ENCODE measurements at places on chromosomes 4 and X. TPM values are rescaled to one million over a fixed set of nuclear protein-coding genes. Genes with fewer than 3 reads are reported as not detected.

ERVMER34-1 gene
- 2.5 TPM for total RNA-seq

OPRPN gene
- total RNA-seq, result not detected

FAAH2 gene
- 10.3 TPM for total RNA-seq

RRAGB gene
- 16.5 TPM for total RNA-seq

SYP gene
- total RNA-seq, result 2.7 TPM

NAT8L gene
- 0.83 TPM for total RNA-seq

AWAT2 gene
- total RNA-seq, result not detected

NRK gene
- not detected for total RNA-seq

GAGE12C gene
- total RNA-seq, result not detected

EPHA5 gene
- not detected for total RNA-seq

FGF5 gene
- total RNA-seq, result 0.50 TPM

ZNF81 gene
- 10.5 TPM for total RNA-seq

ESX1 gene
- total RNA-seq, result not detected

SULT1E1 gene
- total RNA-seq, result 2.4 TPM

DNA sequence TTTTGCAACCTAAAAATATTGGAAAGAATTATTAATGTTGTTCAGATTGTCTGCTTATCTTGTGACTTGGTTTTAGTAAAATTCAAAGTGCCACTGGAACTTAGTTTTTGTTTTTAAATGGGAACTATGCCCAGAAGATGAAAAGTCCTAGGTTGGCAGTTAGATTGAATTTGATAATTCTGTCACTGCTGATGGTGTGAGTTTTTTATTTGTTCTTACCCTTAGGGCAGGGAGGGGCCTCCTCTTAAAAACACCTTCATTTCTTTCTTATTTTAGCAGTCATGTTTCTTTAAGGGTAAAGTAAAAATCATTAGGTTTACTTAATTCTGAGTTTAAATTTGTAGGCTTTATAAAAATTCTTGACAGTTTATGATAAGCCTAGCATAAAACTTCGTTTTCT is 80.6 kb downstream of the AFF1 start:
- H3K4me1 ChIP-seq, result peaks cover 17% of the 10 kb centered on the region
- H3K27ac ChIP-seq, result peak overlapping the region; percentile 69
- H3K27me3 ChIP-seq, result no peaks in the 10 kb centered on the region
- no peak for DNase-seq

- H3K27ac ChIP-seq, result no peak overlapping the region
- no peaks in the 10 kb centered on the region for H3K36me3 ChIP-seq
- peaks cover 20% of the 10 kb centered on the region for H3K27me3 ChIP-seq
- no peak for DNase-seq
- H3K4me1 ChIP-seq, result peaks cover 11% of the 10 kb centered on the region
These were observed 32.1 kb downstream of the HTT-AS start for GRCh38 chr4:3042226-3042625.

DNA sequence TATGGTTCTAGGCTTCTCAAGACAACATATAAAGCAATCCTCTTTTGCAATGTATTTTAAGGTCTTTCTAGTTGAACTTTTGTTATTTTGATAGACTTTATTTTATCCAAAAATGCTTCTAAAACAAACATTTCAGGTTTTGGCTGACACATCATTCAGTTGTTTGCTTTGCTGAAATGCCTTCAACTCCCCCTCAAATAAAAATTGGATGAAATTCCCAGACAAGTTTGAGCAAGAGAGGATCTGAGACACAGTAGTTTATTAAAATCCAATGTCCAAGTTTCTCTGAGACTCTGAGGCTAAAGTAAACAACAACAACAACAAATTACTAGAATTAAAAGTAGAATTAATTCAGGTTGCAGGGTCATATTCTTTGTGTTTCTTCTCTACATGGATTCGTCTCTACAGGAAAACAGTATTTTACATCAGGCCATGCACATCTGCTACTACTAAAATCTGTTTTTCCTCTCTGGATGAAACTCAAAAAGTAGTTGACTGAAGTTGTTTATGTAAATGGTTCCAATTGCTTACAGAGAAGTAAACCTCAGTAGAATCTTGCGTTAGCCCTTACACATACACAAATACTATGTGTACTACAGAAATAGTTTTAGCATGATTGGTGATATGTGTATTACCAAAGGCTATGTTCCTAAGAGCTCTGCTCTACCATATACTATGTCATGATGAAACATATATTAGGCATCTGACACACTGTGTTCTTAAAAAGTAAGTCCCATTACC is 64.9 kb downstream of the PRSS12 start:
- no peak overlapping the region for H3K4me3 ChIP-seq
- DNase-seq, result no peak
- H3K36me3 ChIP-seq, result peaks cover 15% of the 10 kb centered on the region
- H3K4me1 ChIP-seq, result peaks cover 21% of the 10 kb centered on the region
- no peaks in the 10 kb centered on the region for H3K27me3 ChIP-seq
- H3K27ac ChIP-seq, result no peak overlapping the region

- peaks cover 10% of the 10 kb centered on the region for H3K36me3 ChIP-seq
- no peak overlapping the region for H3K4me3 ChIP-seq
- no peak overlapping the region for H3K27ac ChIP-seq
- H3K27me3 ChIP-seq, result no peaks in the 10 kb centered on the region
These were observed 8.9 kb upstream of the PHKA2 start for GRCh38 chrX:18992829-18993228.

DNA sequence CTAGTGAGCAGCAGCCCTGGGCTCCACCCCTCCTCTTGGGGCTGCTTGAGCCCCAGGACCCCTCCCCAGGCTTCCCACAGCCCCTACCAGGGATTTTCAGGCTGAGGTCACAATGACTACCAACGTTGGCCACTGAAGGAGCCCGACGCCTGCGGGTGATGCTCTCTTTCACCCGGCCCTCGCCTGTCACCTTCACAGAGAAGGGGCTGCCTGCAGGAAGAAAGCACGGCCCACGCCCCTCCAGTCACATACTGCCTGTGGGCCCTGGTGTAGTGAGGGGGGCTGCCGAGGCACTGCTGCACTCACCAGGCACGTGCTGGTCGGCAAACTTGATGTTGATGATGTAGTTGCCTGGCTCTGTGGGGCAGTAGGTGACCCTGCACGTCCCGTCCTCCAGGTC is 22.0 kb downstream of the FLNA start:
- H3K27ac ChIP-seq, result no peak overlapping the region
- H3K27me3 ChIP-seq, result no peaks in the 10 kb centered on the region
- peaks cover 1% of the 10 kb centered on the region for H3K4me1 ChIP-seq
- H3K4me3 ChIP-seq, result no peak overlapping the region
- DNase-seq, result no peak

DNA sequence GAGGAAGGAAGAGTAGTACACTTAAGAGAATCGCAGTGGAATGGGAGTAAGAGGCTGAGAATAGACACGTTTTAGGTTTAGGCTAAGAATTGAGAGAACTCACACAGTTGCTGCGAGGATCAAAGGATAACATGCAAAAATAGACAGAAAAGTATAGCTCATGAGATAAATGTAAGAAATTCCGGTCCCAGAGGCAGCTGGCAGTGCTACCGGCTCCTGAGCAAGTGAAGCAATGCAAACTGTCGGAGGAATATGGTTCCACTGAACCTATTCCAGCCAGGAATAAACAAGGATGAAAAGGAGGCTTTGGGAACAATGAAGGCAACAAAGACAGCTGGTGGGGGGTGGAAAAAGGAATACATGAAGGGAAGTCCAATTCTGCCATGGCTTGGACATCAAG is 191.8 kb downstream of the QDPR start:
- DNase-seq, result no peak
- H3K36me3 ChIP-seq, result no peaks in the 10 kb centered on the region
- no peak overlapping the region for H3K27ac ChIP-seq
- no peaks in the 10 kb centered on the region for H3K4me1 ChIP-seq

GRCh38 chr4:4810092-4810774 is 49.2 kb upstream of the MSX1 start:
- no peak overlapping the region for H3K4me3 ChIP-seq
- no peak for DNase-seq
- H3K4me1 ChIP-seq, result no peaks in the 10 kb centered on the region
- no peak overlapping the region for H3K27ac ChIP-seq
- no peaks in the 10 kb centered on the region for H3K27me3 ChIP-seq

DNA sequence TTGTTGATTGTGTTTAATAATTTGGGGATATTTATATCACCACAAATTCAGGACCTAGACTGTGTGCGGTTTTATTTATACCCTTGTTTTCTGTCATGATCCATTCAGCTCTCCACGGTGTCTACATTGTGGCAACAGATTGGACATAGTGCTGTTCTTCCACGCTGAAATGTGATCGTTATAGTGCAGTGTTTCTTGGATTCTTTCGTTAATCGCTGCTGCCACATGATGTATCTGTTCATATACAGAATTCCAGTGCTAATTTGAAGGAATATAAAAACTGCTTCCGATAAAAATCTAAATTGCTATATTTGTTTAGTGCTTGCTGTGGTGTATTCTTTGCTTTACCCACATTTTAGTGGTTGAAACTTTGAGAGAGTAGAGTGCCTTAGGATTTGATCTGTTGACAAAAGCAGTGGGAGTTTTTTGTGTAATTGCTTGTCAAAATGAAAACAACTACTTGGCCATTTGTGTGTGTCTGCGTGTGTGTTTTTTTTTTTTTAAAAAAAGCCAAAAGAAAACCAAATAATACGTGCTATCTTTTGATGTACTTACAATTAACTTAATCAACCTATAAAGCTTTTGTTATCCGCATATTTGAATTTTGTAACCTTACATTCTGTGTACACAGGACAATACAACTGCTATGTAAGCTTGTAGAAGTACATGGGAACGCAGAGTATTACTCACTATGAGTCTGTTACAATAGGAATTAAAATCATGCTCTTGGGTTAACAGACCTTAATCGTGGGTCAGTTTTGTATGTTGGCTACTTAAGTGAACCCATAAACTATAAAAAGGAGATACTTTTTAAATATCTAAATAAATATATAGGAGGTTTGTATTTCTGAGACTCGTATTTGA is 353.3 kb downstream of the ARHGAP24 start:
- DNase-seq, result no peak
- peaks cover 46% of the 10 kb centered on the region for H3K4me1 ChIP-seq
- H3K27me3 ChIP-seq, result no peaks in the 10 kb centered on the region
- H3K4me3 ChIP-seq, result peak overlapping the region; percentile 76
- peaks cover 15% of the 10 kb centered on the region for H3K36me3 ChIP-seq

- no peak overlapping the region for H3K27ac ChIP-seq
- H3K4me3 ChIP-seq, result no peak overlapping the region
- no peaks in the 10 kb centered on the region for H3K27me3 ChIP-seq
- DNase-seq, result no peak
These were observed 183.8 kb downstream of the PTTG2 start for GRCh38 chr4:38144031-38144430.

DNA sequence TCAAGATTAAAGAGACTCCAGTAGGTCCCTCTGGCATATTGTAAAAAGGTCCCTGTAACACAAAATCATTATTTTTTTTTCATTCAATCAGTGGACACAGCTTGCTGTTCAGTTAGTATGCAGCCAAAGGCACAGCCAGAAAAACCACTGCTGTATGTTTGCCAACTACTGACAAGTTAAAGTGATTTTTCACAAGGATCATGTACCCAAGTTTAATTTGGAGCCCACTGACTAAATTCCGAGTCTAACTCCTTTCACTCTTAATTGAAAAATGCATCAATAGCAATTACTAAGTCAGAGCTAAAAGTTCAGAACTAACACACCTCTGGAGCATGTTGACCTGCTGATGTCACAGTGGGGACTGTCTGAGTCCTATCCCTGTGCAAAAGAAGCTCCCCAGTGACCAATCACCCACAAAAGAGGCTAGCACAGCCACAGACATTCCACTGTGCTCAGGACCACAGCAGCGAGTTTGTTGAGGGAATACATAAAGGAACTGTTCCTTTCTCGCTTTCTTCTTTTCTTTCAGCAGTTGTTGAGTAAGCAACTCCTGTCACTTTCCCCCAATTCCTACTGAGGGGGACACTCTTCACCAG is 60.4 kb downstream of the STX18 start:
- no peaks in the 10 kb centered on the region for H3K27me3 ChIP-seq
- H3K4me1 ChIP-seq, result peaks cover 42% of the 10 kb centered on the region
- DNase-seq, result no peak
- no peaks in the 10 kb centered on the region for H3K36me3 ChIP-seq

DNA sequence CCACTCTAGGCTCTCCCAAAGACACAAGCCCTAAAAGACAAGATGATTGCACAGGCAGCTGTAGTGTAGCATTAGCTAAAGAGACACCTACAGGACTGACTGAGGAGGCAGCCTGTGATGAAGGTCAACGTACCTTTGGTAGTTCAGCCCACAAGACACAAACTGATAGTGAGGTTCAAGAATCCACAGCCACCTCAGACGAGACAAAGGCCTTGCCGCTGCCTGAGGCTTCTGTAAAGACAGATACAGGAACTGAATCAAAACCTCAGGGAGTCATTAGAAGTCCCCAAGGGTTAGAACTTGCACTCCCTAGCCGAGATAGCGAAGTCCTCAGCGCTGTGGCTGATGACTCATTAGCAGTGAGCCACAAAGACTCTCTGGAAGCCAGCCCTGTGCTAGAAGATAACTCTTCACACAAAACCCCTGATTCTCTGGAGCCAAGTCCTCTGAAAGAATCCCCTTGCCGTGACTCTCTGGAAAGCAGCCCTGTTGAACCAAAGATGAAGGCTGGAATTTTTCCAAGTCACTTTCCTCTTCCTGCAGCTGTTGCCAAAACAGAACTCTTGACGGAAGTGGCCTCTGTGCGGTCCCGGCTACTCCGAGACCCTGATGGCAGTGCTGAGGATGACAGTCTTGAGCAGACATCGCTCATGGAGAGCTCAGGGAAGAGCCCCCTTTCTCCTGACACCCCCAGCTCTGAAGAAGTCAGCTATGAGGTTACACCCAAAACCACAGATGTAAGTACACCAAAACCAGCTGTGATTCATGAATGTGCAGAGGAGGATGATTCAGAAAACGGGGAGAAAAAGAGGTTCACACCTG is 306.3 kb downstream of the ANK2 start:
- peaks cover 28% of the 10 kb centered on the region for H3K27me3 ChIP-seq
- no peak overlapping the region for H3K27ac ChIP-seq
- peak overlapping the region; percentile 52 for H3K4me3 ChIP-seq
- H3K4me1 ChIP-seq, result peaks cover 18% of the 10 kb centered on the region
- DNase-seq, result peak; percentile 24

GRCh38 chr4:134219043-134219442 is 17.5 kb upstream of the PABPC4L start:
- H3K36me3 ChIP-seq, result no peaks in the 10 kb centered on the region
- H3K27ac ChIP-seq, result no peak overlapping the region
- DNase-seq, result no peak
- H3K27me3 ChIP-seq, result no peaks in the 10 kb centered on the region

GRCh38 chr4:140865253-140866217 is 109.3 kb upstream of the TBC1D9 start:
- no peak for DNase-seq
- peaks cover 71% of the 10 kb centered on the region for H3K27me3 ChIP-seq
- no peaks in the 10 kb centered on the region for H3K36me3 ChIP-seq
- no peak overlapping the region for H3K4me3 ChIP-seq
- no peak overlapping the region for H3K27ac ChIP-seq

GRCh38 chr4:53314252-53314651 is 51.6 kb downstream of the SCFD2 start:
- H3K4me1 ChIP-seq, result peaks cover 16% of the 10 kb centered on the region
- no peaks in the 10 kb centered on the region for H3K36me3 ChIP-seq
- no peak for DNase-seq

- H3K27me3 ChIP-seq, result no peaks in the 10 kb centered on the region
- peaks cover 7% of the 10 kb centered on the region for H3K4me1 ChIP-seq
- no peaks in the 10 kb centered on the region for H3K36me3 ChIP-seq
- H3K27ac ChIP-seq, result no peak overlapping the region
- no peak overlapping the region for H3K4me3 ChIP-seq
- no peak for DNase-seq
These were observed 90.9 kb upstream of the TMEM33 start for GRCh38 chr4:41844327-41844726.
